ENCODE measurements at places on chromosomes 13 and 19.

GRCh38 chr13:71876648-71877255, 9.7 kb upstream of the DACH1 start:
- DNase-seq = no peak

- DNase-seq = no peak
Measured at GRCh38 chr19:28535352-28535775, 677.6 kb downstream of the UQCRFS1 start.

- no peak for DNase-seq
Measured at GRCh38 chr13:52345048-52345447, 60.9 kb downstream of the THSD1 start.

DNA sequence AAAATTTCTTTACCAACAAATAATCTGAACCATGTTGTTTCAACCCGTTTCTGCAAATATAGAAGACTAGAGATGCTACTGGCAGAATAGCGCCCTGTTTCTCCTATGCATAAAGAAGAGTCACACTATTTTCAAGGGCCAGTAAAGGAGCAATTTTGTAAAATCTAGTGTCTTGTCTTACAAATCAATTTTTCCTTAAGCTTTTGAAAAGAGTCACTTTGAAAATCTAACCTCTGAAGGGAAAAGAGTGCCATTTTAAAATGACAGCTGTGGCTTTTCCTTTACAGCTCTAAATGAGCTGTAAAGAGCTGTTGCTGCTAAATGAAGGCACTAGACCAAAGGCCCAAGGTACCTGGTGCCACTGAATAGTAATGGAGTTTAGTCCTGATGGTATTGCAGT, 16.9 kb upstream of the GTF2F2 start:
- no peak for DNase-seq

DNA sequence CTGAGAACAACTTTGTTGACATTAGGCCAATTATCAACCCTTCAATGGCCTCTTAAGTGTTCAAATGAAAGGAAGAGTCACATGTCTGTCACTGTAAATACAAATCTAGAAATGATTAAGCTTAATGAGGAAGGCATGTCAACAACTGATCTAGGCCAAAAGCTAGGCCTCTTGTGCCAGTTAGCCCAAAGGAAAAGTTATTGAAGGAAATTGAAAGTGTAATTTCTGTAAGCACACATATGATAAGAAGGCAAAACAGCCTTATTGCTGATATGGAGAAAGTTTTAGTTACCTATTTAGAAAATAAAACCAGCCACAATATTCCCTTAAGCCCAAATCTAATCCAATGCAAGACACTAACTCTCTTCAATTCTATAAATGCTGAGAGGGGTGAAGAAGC, 604.7 kb downstream of the SLITRK6 start:
- DNase-seq = no peak

DNA sequence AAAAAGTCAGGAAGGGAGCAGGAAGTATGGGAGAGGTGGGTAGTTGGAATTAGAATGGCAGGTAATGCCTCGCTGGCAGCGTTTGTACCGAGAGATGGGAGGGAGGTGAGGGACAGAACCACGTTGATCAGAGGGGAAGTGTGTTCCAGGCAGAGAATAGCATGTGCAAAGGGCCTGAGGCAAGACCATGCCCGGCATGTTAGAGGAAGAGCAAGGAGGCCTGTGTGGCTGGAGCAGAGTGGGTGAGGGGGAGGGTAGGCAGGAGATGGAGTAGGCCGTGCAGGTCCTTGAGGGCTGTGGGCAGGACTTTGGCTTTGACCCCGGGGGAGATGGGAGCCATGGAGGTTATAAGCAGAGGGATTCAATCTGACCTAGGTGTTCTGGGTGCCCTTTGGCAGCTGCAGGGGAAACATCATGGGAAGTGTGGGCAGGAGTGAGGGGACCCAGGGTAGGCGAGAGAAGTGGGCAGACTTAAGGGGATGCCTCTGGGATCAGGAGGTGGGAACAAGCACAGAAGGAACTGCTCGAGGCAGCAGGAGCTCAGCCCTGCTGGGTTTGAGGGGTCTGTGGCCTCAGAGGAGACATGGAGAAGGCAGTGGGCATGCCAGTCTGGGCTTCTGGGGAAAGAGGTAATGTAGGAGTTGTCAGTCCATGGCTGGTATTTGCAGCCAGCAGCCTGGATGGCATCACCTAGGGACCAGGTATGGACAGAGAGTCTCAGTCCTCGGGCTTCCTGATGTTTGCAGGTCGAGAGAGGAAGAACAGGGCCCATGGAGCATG, 48.8 kb downstream of the CD320 start:
- DNase-seq = no peak

Data from GM19239 (cell line).